GM12892 (cell line): ENCODE measurements at places on chromosomes 12 and 14.

DNA sequence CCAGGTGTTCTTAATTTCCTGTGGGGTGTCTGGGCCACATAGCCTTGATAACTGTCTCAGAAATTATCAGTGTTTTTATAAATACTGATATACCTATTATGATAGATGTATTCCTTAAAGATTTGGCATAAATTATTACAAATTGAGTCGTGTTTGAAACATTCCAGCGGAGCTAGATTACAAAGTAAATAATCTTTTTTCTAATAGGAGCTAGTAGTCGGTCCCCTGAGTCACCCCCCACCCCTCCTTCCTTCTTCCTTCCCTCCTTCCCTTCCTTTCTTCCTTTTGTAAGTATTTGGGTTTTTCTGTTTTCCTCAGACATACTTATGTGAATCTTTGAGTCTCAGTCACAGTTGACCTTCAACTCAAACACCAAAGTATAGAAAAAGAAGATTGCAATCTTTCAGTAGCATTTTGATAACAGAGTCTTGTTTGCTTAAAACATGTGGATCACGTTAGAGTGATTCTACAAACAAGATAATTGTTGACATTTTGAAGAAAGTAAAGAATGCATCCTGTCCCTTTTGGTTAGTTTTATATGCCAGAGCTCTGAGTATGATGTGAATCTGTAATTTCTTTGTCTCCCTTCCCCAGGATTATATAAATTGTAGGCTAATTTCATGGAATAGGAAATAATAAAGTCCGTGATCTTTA lies 264.0 kb downstream of the FUT8 start:
- no peak for DNase-seq

- DNase-seq, result no peak
Observed at GRCh38 chr14:105187935-105188524, 6.9 kb upstream of the NUDT14 start.

DNA sequence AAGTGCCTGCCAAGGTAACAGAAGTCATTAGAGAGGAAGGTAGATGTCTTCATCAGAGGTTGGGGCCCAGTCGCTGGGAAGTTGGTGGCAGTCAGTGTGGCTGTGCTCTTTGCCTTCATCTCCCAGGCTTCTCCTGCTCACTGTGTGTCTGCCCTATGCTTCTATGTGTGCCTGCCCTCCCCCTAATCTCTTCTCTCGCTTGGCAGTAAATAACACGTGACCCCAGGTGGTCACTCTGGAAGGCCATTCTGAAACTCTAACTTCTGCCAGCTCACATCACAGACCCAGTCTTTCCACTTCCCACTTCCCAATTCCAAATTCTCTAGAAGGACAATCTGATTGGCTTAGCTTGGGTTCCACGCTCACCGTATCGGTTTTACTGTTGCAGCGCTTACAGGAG lies 9.3 kb downstream of the ZNF664 start:
- DNase-seq, result no peak

DNA sequence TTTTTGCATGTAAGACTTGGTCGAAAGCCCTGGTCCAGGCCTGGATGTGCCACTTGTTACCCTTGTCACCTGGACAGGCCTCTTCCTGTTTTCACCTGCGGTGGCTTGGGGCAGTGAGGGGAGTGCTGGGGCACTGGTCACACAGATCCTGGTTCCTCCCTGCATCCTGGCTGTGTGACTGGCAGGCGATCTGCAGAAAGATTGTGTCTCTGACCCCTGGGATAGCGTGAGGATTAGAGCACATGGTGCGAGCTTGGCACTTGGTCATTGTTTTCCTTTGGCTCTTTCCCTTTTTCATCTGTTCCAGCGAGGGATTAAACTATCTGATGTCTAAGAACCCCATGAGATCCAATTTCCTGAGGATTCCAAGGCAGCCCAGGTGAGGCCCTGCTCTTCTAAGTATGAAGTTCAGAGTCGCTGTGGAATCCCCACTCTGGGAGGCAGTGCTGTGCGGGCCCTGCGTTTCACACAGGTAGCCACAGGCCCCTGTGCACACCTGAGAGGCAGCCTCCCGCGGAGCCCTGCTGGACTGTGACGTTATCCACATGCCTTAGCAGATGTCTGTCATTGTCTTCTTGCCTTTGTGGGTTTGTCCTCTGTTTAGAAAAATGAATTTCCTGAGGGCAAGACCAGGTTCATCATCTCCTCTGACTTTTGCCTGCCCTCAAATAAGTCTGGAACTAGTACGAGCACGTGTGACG lies 288.4 kb downstream of the CACNA1C start:
- DNase-seq, result no peak

DNA sequence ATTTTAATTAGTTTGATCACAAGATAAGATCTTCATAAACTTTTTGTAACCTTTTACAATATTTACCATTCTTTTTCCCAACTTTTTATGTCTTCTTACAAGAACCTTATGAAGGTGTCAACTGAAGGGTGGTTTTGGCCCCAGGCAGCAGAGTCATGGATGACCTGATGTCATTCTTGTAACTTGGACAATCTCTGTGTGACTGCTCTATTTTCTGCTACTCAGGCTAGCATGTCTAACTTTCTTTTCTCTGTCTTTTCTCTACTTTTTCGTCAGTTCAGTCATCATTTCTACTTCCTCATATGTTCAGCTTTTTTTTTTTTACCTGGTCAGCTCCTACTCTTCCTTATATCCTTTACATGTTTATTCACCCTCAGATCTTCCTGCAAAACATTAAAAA lies 150.7 kb upstream of the PTPRQ start:
- peak; percentile 4 for DNase-seq

DNA sequence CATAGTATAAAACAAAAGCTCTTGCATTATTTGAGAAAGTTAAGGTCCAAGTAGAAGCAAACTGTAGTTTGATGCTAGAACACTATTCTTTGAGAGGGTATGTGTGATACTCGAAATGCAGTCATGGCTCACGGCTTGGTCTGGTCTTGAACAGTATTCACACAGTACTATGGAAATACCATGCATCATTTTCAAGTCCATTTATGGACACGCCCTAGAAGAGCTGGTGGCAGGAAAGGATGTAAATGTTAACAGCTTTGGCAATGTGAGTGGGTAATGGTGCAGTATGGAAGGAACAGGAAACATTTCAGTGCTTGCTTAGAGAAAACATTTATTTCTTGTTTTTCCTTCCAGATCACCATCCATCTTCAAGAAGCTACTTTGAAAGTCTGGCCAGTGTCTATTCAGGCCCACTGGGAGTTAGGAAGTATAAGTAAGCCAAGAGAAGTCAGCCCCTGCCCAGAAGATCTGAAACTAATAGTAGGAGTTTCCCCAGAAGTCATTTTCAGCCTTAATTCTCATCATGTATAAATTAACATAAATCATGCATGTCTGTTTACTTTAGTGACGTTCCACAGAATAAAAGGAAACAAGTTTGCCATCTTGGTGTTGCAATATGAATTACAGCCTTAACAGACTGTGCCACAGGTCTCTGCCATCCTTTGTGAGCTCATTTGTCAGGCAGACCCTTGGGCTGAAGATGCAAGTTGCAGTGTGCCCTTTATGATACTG lies 5.7 kb upstream of the AKAP5 start:
- DNase-seq, result no peak

- no peak for DNase-seq
Observed at GRCh38 chr14:76154539-76155126, 2.9 kb downstream of the GPATCH2L start.

- DNase-seq, result no peak
Observed at GRCh38 chr14:56964895-56965294, 154.6 kb upstream of the OTX2 start.

DNA sequence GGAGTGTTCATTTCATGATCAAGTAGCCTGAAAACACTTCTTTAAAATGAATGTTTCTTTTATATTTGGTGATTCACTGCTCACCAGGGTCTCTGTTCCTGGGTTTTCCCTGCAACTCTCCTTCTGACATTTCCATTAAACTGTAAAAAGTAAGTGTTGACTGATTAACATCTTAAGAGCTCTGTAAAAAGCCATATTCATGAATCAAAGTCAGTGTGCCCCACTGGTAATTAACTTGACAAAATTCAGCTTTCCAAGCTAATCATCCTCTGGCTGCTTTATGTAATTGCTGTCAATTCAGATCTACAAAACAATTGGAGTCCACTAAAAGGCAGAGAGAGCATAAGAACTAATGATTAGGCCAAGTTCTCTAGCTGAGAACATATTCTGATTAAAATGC lies 41.6 kb downstream of the CNTN1 start:
- DNase-seq, result no peak

DNA sequence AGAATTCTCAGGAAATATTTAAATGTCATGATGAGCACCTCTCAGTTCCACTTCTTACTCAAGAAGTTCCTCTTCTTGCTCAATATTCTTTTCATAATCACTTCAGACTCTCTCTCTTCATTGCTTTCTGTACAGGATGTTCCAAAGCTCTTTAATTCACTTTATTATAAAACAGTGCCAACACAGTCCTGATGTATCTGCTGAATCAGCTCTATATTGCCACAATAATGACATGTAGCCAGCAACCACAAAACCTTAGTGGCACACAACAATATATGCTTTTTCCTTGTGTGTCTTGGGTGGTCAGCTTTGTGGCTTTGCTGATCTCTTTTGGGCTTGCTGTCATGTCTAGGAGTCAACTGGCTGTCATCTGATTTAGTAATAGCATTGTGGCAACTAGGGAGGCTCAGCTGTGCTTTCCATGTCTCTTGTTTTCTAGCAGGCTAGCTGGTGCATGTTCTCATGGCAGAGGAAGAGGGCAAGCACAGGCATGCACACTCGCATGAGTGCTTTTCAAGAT lies 52.8 kb upstream of the SLC2A13 start:
- DNase-seq, result no peak

GRCh38 chr12:1102115-1102514 lies 111.1 kb downstream of the ERC1 start:
- DNase-seq, result no peak

- DNase-seq, result no peak
Observed at GRCh38 chr14:45359746-45360145, 106.7 kb upstream of the MIS18BP1 start.

- no peak for DNase-seq
Observed at GRCh38 chr12:63918800-63919300, 74.3 kb downstream of the SRGAP1 start.

DNA sequence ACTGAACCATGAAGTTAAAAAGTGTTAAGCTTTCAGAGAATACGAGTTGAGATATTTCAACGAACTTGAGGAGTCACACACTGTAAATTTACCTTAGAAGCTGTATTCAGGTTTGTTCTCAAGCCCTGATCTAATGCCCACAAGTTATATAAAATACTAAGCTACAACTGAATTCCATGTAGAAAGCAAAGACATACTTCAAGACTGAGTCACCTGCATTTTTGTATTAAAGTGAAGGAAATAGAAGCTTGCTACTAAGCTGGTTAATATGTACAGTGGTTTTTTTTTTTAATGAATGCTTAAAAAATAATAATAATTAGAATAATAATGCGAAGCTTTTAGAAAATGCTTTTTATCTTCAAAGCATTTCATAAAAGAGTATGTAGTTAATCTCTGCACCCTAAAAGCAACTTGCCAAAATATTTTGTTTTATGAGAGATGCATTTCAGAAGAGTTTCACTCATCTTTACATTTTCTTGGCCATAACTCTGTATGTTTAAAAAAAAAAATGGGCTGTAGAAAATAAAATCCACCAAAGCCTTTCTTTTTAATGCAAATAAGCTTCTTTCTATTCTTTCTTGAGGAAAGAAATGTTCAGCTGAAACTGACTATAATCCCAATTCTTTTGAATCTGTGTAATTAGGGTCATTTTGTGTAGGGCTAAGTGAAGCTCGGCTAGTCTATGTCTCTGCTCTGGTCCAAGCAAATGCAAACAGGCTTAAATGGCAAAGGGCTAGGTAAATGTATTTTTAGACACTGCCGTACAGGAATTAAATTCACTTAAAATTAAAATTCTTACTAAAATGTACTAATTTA lies 1047.5 kb upstream of the FLRT2 start:
- no peak for DNase-seq

DNA sequence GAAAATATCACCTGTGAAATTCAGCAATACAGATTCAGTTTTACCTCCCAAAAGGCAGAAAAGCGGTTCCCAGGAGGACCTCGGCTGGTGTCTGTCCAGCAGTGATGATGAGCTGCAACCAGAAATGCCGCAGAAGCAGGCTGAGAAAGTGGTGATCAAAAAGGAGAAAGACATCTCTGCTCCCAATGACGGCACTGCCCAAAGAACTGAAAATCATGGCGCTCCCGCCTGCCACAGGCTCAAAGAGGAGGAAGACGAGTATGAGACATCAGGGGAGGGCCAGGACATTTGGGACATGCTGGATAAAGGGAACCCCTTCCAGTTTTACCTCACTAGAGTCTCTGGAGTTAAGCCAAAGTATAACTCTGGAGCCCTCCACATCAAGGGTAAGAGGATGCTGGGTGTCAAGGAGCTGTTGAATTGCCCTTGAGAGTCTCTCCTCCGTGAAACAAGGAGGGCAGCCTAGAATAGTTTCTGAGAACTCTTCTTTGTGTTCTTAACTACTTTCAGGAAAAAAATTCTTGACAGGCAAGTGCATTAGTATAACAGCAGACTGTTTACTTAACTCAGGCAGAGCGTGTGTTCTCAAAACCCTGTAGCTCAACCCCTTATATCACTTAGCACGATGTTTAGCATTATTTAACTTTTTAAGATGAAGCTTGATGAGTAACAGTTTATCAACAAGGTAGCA lies 7.7 kb downstream of the TDP1 start:
- DNase-seq, result no peak

DNA sequence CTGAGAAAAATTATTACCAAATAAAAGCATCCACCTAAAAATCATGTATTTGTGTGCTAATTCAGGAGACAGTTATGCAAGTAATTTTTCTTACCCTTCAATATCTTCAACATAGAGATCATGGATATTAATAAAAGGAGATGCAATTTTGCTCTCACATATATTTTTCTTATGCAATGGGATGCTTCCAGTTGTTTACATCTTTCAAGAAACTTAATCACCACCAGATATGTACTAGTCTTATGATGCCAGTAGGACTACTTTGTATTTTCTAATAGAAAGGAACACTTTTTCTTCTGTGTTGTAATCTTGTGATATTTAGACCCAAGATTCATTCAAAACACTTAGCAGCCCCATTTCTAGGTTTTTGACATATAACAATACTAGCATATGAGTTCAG lies 107.6 kb downstream of the NAV3 start:
- DNase-seq, result no peak

- DNase-seq, result no peak
Observed at GRCh38 chr14:24984846-24985589, 64.9 kb downstream of the STXBP6 start.

DNA sequence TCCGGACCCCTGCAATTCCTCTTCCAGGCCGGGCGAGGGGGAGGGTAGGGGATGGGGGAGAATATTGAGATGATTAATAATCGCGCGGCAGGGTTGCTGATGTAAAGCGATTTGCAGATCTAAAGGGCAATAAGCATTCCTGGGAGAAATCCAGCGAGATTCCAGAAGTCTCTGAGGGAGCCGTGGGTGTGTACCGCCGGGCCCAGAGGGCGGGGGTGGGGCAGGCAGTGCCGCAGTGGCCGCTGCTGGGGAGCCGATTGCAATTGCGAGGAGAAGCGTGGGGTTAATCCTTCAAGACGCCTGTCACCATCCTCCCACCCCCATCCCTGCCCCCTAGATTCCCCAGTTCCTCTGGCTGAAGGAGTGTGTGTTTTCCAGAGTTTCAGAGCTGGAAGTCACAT lies 16.4 kb downstream of the FOS start:
- peak; percentile 27 for DNase-seq
